ENCODE measurements at places on chromosomes 7 and 10. TPM values are rescaled to one million over a fixed set of nuclear protein-coding genes. Genes with fewer than 3 reads are reported as not detected.

GRCh38 chr7:21640105-21640504 lies 97.3 kb downstream of the DNAH11 start:
- DNase-seq: no peak

- DNase-seq: no peak
Observed at GRCh38 chr7:103893350-103893749, 96.1 kb downstream of the RELN start.

Gene MKRN1
- 75.2 TPM for total RNA-seq

DNA sequence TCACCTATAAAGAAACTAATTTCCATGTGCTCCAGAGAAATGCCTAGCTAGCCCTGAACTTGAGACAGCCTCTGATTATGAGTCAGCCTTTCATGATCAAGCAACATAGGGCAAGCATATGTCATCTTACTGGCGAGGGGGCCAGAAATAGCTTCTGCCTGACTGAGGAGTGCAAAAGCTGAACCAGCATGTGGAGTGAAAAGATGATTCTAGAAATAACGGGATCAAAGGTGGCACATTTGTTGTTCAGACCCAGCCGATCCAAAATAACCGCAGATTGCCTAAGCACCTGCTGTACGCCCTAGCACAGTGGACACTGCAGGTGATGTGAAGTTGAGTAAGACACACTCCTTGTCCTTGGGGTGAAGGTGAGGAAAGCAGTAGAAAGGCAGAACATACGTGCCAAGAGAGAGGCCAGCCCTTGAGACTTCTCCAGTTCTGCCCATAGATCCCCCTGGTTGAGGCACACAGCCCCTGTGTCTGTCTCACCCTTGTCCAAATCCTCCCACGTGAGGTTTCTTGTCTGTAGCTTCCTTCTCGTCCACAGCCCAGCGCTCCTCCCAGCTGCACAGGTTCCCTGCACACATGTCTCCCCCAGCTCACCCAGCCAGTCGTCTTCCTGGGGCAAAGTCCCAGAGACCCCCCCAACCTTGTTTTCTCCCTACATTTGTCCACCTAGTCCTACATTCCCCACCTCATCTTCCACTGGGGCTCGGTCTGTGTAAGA lies 2.8 kb upstream of the BCL7B start:
- DNase-seq: peak; percentile 27
